Activated CD4-positive, alpha-beta T cell treated with anti-CD3 and anti-CD28 coated beads for 4 hours (primary cell): ENCODE measurements at places on chromosomes 1 and 21.

- DNase-seq, result no peak
Observed at GRCh38 chr1:71548398-71548890, 467.6 kb upstream of the ZRANB2 start.

DNA sequence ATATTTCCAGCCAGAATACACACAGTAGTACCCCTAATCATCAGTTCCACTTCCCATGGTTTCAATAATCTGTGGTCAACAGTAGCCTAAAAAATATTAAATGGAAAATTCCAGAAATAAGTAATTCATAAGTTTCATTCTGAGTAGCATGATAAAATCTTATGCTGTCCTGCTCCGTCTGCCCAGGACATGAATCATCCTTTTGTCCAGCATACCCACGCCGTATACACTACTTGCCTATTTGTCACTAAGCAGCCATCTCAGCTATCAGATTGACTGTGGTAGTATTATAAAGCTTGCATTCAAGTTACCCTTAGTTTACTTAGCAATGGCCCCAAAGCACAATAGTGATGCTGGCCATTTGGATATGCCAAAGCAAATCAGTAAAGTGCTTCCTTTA is 118.7 kb downstream of the SLC5A9 start:
- DNase-seq, result no peak

DNA sequence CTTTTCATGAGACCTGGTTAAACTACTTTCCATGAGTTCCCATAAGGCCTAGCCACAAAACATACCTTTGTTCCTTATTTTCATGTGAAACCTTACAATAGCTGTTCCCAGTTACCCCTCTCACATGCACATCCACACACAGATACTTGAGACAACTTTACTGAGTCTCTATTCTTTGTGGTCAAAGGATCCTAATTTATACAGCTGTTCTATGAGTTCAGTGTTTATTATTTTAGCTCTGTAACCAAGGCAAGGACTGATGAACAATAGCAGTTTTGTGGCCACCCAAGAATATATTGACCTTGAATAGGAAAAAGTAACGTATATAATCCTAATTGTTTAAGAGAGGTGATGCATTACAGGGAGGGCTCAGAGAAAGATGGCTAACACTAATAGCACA is 160.5 kb upstream of the CACYBP start:
- no peak for DNase-seq

DNA sequence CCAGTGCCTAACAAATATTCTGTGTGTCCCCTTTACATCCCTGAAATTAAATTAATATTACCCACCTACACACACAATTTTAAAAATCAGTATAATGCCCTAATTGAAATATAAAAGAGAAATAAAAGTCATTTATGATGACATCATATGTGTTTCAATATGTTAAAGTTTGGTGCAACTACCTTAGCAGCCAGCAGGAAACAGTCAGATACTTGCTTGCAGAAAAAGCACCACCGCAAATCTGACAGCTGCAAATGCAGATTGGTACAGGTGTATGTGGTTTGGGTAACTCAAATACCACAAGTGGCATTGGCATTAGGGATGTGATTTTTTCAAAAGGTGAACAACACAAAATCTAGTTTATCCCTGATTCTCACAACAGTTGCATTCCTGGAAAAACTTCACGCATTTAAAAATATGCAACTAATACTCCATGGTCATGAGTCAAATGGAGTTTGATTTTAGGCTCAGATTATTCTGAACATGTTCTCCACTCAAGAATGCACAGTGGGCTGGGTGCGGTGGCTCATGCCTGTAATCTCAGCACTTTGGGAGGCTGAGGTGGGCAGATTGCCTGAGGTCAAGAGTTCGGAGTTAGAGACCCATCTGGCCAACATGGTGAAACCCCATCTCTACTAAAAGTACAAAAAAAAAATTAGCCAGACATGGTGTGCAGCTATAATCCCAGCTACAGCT is 106.3 kb downstream of the EDEM3 start:
- DNase-seq, result no peak

DNA sequence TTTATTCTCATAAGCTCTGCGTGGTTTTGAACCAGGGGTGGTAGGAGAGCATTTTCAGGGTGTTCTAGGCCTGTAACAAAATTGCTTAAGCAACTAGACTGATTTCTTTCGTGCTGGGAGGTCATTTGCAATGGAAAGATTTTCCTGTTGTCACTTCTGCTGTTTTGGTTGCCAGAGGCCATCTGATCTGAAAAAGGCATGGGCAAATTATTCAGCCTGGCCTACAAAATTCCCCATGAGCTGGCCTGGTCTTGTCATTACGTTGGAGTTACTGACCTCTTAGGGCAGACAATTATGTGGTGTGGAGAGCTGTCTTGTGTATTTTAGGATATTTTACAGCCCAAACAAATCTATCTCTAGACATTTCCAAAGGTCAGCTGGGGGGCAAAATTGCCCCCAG is 444.4 kb upstream of the DAB1 start:
- DNase-seq, result no peak

- DNase-seq, result no peak
Observed at GRCh38 chr1:43660355-43660754, 10.4 kb downstream of the KDM4A start.

DNA sequence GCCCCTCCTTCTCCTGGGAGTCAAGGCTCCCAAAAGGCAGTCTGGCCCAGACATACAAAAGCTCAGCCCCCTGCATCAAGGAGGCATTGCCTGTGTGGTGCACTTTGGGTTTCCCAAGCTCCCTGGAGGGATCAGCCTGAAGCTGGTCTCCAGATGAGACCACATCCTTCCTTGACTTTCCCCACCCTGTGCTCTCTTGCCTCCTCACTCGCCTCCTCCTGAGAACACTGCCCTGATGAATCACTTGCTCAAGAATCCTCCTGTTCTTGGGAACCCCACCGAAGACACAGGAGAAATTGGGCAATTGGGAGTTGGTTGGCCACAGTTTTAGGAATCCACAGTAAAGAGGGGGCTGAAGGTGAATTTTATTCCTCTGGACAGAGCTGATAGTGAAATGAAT is 34.8 kb upstream of the LYST start:
- DNase-seq, result no peak

- DNase-seq, result no peak
Observed at GRCh38 chr1:2087766-2088165, 37.6 kb downstream of the PRKCZ start.

DNA sequence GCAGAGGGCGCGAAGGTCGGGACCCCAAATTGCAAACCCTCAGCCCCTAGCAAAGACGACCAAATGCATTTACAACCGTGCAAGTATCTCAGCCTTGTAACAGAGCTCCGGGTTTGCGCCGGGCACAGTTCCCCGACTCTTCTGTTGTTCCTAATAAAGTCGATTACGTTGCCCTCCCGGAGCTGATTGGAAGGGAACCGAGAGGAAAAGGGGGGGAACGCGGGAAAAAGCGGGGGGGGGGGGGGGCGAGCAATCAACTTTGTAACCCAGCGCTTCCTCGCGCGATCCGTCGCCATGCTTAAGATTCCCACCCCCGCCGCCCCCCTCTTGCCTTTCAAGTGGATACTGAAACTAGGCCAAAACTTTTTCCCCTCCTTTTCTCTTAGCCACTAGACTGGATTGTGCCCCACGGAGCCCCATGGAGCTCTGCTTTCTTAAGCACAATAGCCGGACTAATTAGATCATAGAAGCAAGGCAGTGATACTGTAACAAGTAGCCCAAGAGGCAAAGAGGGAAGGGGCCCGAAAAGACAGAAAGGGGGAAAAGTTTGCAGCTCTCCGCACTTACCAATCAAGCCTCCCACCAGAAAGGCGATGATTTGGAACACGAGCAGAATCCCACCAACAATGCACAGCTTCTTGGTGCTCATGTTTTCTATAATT is 565 bp downstream of the WLS start:
- no peak for DNase-seq

DNA sequence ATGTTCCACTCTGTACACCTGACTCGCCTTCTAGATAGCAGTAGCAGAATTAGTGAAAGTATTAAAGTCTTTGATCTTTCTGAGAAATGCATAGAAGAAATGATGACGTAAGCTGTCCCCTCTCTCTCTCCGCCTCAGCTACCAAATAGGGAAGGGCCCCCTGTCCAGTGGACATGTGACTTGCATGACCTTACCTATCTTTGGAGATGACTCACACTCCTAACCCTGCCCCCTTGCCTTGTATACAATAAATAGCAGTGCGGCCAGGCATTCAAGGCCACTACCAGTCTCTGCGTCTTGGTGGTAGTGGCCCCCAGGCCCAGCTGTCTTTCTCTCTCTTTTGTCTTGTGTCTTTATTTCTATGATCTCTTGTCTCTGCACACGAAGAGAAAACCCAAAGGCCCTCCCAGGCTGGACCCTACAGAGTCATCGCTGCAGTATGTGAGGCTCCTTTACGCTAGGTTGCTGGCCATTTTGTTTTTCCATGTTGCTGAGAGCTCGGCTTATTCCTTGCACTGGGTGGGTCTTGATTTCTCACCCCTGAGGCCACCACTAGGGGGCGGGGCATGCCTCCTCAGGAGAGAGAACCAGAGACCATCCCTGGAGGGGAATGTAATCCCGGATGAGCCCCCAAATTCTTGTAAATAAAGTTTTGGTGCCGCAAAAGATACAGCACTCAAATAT is 16.0 kb upstream of the ZBTB8B start:
- no peak for DNase-seq

- no peak for DNase-seq
Observed at GRCh38 chr21:41769521-41769920, 2.7 kb upstream of the RIPK4 start.

DNA sequence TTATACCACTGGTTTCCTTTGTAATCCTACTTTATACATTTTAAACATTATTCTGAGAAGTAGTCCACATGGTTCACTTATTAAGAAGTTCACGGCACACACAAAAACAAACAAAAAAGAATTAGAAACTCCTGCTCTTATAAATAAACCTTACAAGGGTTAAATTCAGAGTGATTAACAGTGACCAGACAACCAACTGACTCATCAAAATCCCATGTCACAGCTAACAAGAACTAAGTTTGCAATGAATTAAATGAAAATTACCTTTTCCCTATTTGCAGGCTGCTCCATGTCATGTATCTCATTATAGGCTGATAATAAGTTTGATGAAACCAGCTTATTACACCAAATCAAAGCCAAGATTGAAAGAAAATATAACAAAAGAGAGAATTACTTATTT is 77.5 kb downstream of the PUM1 start:
- no peak for DNase-seq

DNA sequence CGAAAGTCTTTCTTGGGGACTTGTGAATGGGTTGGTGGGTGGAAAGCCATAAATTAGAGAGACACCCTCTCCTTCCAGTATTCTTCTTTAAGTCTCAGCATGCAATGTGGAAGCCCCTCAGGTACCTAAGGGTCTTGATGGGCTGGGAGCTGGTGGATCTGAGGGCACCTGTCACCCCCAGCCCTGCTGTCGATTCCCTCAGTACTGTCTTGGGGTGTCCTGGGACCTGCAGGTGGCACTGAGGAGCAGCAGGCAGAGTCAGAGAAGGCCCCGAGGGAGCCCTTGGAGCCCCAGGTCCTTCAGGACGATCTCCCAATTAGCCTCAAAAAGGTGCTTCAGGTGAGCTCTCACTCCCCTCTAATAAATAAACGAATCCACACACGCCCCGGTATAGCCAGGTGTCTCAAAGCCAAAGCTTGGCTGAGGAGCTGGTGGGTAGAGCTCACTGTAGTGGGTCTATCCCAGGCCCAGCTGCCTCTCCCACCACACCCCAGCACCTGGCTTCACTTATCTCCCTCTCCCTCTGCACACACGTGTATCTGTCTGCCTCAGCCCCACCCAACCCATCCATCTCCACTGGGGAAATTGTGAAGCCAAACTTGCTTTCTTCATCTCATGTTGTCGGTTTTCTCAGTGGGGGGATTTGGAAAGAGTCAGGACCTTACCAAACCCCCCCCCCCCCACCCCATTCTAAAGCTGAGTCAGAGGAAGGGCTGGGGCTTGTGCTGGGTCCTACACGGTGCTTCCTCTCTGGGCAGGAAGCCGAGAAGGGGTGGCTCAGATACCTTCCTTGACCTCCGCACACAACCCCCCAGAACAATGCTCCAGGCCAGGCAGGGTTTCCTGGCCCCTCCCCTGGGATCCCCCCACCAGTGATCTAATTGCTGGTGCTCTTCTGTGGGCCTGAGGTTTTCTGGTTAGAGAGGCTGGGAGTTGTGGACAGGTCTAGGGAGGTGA is 1.6 kb downstream of the ADAM15 start:
- no peak for DNase-seq

GRCh38 chr1:209768354-209768774 is 12.5 kb downstream of the TRAF3IP3 start:
- peak; percentile 76 for DNase-seq

- no peak for DNase-seq
Observed at GRCh38 chr1:45876000-45876617, 72.7 kb downstream of the MAST2 start.

GRCh38 chr1:32485554-32486255 is 20.8 kb downstream of the ZBTB8B start:
- DNase-seq, result no peak

- DNase-seq, result no peak
Observed at GRCh38 chr1:154784416-154784815, 85.7 kb downstream of the KCNN3 start.

GRCh38 chr1:192407206-192407605 is 90.4 kb downstream of the RGS21 start:
- DNase-seq, result no peak

GRCh38 chr1:185860311-185860710 is 126.1 kb downstream of the HMCN1 start:
- no peak for DNase-seq

DNA sequence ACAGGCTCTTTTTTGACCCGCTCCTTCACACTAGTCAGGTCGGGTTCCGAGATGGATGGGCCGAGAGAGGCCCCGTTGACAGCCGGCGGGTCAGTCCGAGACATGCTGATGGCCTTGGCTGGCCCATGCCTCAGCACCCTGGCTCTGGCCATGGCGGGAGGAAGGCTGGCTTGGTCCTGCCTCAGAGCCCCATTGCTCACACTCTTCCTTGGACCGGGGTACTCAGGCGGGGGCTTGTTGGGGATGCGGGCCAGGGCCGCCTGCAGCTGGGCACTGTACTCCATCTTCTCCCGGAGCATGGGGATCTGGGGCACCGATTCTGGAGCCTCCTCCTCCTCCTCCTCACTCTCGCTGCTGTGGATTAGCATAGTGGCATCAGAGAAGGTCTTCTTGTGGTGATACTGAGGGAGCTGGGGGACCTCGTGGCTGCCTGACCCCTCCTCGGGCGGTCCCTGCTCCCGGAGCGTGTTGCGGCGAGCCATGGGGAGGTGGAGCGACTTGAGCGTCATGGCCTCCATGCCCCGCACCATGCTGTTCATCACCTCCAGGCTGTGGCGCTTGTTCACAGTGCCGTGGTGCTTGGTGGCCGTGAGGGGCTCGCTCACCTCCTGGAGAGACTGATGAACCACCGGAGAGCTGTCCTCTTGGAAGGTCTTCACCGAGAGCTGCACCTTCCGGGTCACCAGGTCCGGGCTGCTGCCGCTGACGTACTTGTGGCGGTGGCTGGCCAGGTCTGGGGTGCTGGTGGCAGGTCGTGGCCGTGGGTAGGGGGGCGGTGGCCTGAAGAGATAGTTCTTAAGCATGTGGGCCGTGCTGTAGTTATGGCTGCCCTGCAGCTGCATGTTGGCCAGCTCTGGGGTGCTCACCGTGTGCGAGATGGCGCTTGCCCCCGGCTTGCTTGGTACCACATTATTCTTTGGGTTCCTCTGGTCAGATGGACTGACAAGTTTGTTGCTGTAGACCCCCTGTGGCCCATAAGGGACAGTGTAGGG is 102.7 kb downstream of the SMYD2 start:
- no peak for DNase-seq

- DNase-seq, result no peak
Observed at GRCh38 chr1:58862728-58863385, 79.0 kb upstream of the JUN start.
